ENCODE measurements at places on chromosomes 6 and 20.

GRCh38 chr20:38862226-38862625, 56.7 kb downstream of the PPP1R16B start:
- DNase-seq = no peak

DNA sequence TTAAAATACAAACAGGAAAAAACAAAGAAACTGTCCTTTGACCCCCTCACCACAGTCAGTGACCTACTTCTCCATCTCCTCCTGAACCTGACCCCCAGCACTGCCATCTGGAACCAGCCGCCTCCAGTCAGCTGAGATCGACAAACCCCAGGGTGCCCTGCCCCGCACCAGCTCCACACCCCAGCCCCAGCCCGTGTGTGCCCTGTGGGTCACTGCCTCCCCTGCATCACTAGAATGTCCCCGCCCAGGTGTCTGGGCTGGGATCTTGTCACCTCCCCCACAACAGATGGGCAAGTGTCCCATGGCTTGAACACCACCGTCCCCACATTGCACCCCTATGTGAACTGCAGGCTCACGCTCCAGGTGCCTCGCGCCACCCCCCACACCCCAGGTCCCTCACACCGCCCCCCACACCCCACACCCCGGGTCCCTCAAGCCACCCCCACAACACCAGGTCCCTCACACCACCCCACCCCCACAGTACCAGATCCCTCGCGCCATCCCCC, 13.3 kb downstream of the TAF4 start:
- no peak for DNase-seq

DNA sequence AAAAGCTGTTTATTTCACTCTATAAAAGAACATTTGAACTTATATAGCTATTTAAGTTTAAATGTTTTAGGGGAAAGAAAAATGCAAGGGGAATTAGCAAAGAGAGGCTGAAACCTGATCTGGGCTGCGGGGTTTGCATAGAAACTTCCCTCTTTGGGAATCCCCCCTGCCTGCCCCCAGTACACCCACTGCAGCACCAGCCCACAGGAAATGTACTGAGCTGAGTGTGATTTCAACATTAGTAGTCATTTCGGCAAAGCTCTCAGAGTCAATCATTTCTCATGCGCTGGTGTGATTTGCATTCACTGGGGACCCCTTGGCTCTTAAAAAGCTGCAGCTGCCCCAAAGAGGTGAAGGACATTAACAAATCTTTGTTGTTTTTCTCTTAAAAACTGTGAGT, 859.4 kb downstream of the MAFB start:
- DNase-seq = no peak

- no peak for DNase-seq
These were observed 239.9 kb upstream of the BTBD3 start for GRCh38 chr20:11677836-11678235.

DNA sequence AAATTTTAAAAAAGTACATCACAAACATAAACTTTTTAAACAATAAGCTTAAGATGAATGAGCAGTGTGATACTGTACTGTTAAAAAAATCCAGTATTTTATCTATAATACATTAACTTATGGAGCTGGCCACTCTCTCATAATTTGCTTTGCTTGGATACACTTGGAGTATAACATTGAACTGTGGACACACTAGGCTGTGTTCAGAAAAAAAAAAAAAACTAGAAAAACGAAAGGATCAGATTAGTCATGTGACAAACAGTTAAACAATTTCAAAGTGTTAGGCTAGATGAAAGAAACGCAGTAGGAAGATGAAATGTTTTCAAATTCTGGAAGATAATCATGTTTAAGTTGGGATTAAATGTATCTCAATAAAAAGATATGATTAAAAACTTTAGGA, 220.0 kb downstream of the GRIK2 start:
- no peak for DNase-seq

DNA sequence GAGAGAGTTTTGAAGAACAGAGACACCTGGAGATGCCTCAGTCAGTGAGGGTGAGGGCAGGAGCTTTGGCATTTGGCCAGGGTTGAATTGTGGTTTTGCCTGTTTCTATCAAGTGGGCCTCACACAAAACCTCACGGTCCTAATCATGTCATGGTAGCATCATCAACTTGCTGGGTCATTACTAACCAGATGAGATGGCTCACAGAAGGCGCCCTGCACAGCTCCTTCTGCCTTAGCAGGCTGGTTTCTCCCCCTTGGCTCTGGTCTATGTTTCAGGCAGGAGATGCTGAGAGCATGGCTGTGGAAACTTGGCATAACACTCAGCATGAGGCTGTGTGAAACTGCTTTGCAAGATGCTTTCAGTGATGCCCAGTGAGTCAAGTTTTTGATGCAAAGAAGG, 99.3 kb downstream of the LRRC1 start:
- DNase-seq = no peak

GRCh38 chr20:7841971-7842310, 98.3 kb downstream of the HAO1 start:
- peak; percentile 86 for DNase-seq

DNA sequence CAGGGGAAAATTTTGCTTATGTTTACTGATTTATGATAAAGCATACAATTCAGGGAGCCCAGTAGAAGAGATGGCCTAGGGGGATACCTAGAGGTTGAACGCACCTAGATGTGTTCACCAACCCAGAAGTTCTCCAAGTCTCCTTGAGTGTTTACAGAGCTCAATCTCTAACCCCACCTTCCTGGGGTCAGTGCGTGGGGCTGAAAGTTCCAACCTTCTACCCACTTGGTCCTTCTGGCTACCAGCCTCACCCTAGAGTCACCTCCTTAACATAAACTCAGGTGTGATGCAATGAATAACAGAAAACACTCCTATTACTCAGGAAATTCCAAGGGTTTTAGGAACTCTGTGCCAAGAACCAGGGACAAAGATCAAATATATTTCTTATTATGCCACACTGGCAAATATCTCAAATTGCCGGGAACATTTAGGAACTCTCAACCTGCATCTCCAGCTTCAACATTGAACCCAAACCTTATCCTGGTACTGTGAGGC, 26.4 kb downstream of the AFG1L start:
- no peak for DNase-seq

DNA sequence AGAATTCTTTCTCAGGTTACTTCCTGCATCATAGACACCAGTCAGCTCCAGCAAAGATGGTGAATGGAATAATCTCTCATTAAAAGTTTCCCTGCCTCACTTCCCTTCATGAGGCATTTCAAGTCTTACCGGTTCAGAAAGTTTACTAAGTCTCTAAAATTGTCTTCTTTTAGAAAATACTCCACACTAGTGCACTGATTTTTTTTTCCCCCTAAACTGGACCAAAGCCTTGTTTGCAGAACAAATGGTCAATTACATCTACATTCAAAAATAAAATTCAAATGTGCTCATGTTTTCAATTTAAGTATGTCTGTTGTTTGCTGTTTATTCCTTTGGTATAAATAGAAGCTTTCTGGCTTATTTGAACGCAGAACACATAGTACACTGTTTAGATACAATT, 111.2 kb downstream of the GMPR start:
- DNase-seq = no peak

DNA sequence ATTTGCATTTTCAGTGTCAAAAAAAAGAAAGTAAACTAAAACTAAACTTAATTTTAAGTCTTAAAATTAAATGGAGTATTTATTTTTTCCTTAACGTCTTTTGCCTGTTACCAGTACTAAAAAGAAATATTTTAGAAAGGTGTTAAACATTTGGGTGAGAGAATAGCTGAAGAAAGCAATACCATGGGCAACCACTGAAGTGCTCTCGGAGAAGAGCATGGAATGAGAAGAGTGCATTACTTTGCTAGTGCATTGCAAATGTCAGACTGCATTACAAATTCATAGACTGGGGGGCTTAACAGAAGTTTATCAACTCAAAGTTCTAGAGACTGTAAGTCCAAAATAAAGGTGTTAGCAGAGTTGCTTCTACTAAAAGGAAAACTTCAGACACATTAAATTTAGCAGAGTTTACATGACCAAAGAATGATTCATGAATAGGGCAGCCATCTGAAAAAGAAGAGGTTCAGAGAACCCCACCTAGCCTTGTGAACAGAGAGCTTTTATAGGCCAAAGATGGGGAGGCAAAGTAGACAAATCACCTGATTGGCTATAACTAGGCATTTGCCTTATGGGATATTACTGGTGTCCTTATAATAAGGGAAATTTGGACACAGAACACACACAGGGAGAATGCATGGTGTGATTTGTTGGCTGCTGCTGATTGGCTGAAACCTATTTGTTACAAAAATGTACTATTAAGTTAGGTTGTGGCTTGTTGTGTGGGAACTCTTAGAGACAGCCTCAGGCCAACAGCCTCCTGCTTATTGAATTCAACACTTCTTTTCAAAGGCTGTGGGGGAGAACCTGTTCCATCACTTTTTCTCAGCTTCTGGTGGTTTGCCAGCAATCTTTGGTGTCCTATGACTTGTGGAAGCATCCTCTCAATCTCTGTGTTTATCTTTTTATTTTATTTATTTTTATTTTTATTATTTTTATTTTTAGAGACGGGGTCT, 106.7 kb upstream of the RREB1 start:
- DNase-seq = no peak

- no peak for DNase-seq
These were observed 17.3 kb downstream of the DSP start for GRCh38 chr6:7558781-7559180.

DNA sequence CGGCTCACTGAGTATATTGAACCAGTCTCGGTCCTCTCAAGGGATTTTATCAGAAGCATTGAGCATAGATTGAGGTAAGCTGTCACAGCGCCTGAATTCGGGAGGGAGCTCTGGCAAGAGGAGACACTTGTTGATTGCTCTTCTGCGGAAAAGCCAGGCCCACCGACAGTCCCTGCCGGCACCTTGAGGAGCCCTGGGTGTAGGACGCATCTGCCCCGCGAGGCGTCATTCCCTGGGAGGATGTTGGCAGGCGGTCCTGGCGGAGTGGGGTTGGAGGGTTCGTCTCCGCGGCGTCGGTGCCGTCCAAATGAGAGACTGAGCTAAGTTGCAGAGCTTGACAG, 843 bp downstream of the FBXO9 start:
- peak; percentile 6 for DNase-seq

DNA sequence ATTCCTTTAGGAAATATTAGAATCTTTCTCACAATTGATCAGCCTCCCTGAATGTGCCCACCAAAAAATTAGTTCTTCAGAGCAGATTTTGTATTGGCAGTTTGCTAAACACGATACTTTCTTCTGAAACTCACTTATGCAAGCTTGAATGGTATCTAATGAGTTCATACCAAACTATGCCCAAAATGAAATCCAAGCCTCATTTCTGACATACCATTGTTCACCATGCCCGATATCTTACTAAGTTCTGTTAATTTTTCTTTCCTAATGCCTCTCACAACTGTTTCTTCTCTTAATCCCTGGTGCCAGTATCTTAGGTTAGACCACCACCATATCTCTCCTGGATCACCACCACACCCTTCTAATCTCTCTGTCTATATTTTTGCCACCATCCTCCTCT, 755.9 kb downstream of the KIF16B start:
- DNase-seq = no peak

- no peak for DNase-seq
These were observed 33.0 kb upstream of the FILIP1 start for GRCh38 chr6:75526502-75527127.
